CD4-positive, alpha-beta T cell treated with Interleukin-21 for 1 hour (primary cell): ENCODE measurements at places on chromosomes 6 and 20.

DNA sequence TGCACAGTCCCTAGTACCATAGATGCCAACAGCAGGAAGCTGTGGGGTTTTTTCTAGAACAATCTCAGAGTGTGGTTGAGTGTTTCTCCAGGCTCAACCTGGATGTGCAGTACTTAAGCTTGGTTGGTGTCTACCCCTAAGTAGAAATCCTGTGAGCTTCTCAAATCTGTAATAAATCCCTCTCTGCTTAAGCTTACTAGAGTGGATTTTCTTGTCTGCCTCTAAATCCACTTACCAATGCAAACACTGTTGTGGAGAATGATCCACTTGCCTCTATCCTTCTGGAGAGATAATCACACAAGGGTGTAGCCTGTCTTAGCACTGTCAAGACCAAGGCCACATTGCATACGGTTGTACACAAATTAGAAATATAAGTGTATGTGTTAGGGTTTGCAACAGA lies 43.3 kb upstream of the CLIC5 start:
- no peak for DNase-seq

DNA sequence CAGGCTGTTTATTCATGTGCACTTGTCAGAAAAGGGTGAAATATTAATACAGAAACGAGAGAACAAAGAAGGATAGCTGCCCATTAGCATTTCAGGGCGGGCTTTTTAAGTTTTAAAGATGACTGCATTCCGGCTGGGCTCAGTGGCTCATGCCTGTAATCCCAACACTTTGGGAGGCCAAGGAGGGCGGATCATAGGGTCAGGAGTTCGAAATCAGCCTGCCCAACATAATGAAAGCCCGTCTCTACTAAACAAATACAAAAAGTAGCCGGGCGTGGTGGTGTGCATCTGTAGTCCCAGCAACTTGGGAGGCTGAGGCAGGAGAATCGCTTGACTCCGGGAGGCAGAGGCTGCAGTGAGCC lies 130.5 kb downstream of the HFE start:
- peak; percentile 21 for DNase-seq

GRCh38 chr6:158978757-158979156 lies 21.2 kb downstream of the RSPH3 start:
- no peak for DNase-seq

DNA sequence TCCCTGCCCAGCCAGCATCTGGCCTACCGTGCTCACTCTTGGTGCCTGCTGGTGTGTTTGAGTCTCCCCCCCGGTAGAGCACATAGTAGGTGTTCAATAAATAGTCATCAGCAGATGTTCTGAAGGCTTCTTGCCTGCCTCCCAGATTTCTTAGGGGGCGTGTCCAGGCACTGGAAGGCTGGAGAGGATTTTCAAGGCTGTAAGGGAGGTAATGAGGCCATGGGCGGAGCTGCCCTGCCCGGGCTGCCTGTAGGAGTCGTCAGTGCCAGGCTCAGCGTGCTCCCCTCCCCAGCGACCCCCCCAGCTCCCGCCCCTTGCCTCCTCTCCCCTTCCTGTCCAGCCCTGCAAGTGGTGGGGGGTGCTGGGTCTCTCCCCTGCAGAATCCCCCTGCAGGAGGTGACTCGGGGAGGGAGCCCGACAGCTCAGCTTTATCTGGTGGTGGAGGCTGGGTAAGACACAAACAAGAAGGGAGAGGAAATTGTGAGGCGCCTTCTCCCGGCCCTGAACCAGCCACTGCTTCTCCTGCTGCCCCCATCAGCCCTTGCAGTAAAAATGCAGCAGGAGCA lies 55.9 kb downstream of the BCAS4 start:
- no peak for DNase-seq

- no peak for DNase-seq
Measured at GRCh38 chr20:34222208-34222607, 19.0 kb upstream of the ASIP start.

DNA sequence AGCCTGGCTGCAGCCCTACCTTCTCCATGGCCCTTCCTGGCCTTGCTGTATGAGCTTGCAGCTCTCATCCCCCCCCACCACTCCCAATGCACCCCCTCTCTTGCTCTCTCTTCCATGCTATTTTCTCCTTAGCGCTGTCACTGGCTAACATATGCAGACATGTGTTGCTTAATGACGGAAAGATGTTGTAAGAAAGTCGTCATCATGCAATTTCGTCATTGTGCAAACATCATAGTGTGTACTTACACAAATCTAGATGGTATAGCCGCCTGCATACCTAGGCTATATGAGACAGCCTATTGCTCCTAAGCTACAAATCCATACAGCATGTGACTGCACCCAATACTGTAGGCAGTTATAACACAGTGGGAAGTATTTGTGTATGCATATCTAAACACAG lies 27.0 kb downstream of the ANGPT4 start:
- no peak for DNase-seq

- no peak for DNase-seq
Measured at GRCh38 chr20:48226642-48227041, 441.4 kb upstream of the SULF2 start.
